Suppressor macrophage treated with lipopolysaccharide for 1 hour (primary cell): ENCODE measurements at places on chromosomes 16 and 17.

GRCh38 chr16:17511340-17511739 is 40.6 kb upstream of the XYLT1 start:
- DNase-seq, result no peak

DNA sequence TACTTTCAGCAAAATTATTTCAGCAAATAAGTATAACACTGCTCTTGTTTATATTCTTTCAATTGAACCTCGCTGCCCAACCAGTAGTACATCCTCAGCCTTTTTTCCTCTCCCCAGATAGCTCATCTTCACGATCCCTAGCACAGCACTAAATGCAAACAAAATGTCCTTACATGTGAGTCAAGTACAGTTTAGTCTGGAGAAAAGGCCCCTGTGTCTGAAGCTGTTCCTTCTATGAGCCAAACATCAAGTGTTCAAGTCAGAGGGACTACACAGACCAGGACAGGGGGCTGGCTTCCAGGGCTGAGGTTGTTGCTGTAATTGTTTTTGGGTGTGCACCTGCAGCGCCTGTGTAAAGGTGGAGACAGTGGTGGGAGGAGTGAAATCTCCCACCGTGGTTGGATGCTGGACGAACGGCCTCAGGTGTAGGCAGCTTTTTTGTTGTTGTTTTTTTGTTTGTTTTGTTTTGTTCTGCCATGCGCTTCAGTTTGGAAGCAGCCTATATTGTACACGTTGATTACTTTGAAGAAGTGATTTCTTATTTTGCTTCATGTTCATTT is 147.1 kb downstream of the PRKCA start:
- DNase-seq, result no peak

GRCh38 chr17:30101686-30102390 is 14.8 kb upstream of the NSRP1 start:
- DNase-seq, result no peak

GRCh38 chr16:5064915-5065314 is 841 bp downstream of the C16orf89 start:
- DNase-seq, result no peak

- DNase-seq, result no peak
Measured at GRCh38 chr16:29024278-29024677, 39.4 kb downstream of the LAT start.

DNA sequence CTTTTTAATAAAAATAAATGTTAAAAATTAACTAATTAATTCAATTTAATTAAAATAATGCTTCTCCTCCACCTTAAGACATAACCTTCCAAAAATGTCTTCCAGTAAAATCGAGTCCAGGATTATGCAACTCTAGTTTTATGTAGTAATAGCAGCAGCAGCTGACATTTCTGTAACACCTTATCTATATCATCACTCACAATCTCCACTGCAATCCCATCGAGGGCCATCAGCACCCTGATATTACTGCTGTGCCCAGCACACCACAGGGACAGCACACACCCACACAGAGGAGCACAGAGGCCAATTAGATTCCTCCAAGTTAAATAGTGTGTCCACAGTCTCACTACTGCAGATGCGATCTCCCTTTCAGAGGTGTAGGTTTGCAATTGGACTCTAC is 2.9 kb downstream of the RPH3AL start:
- DNase-seq, result no peak

- DNase-seq, result no peak
Measured at GRCh38 chr17:31663576-31663975, 195.5 kb downstream of the COPRS start.

DNA sequence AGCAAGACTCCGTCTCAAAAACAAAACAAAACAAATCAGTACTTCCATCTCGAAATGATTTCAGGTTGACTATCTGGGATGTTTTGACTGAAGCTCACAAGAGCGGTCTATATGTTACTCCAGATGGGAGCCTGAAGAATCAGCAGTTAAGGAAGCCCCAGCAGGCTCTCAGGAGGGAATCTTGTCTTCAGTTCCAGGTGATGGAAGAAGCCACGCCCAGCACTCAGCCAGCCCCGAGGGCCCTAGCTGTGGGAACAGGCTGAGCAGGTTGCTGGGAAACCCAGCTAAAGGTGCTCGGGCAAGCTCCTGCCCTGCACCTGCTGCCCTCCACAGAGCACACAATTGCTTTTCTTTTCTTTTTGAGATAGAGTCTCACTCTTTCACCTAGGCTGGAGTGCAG is 32.4 kb downstream of the WIPI1 start:
- no peak for DNase-seq

DNA sequence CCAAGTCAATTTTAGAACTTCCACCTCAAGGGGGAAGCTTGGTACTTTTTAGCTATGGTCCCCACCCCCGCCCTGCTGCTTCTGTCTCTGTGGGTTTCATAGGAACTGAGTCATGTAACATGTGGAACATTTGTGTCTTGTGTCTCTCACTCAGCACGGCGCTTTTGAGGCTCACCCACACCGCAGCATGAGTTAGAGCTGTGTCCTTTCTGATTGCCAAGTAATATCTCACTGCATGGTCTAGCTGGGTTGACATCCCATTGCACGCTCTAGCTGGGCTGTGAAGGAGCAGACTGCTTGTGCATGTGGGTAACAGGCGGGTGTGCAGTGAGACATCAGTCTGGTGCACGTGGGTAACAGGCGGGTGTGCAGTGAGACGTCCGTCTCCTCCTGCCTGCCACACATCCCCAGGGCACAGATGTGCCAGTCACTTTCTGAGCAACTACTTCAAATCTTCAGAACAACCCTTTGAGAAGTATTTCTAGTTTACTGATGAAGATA is 26.4 kb upstream of the SLC7A5 start:
- DNase-seq, result peak; percentile 93

GRCh38 chr17:31609996-31610910 is 218.8 kb downstream of the RAB11FIP4 start:
- no peak for DNase-seq

DNA sequence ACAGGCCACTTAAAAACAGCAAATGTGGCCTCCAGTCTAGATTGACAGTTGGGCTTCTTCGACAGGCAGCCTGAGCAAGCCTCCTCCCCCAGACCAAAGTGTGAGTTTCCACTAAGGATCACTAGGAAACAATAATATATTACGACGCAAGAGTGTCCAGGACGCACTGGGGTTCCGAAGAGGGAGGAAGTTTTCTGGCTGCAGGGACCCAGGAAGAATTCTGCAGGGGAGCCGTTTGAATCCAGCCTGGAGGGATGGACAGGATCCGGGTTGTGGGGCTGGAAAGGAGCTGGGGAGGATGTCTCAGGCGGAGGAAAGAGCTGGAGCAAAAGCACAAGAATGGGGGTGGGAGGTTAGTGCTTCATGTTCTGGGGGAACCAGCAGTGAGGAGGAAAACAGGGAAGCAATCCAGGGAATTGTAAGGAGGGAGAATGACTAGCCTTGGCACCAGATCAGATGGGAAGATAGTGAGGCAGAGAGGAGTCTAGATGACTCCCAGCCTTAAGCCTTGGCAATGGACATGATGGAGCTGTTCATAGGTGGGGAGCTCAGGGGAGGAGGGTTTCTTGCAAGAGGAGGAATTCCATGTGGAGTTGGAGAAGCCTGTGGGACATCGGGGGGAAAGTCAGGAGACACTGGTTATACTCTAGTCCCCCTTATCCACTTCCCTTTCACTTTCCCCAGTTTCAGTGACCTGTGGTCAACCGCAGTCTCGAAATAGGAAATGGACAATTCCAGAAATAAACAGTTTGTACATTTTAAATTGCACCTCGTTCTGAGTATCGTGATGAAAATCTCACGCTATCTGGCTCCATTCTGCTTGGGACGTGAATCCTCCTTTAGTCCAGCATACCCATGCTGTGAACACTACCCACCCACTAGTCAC is 26.6 kb downstream of the NGFR start:
- peak; percentile 56 for DNase-seq

DNA sequence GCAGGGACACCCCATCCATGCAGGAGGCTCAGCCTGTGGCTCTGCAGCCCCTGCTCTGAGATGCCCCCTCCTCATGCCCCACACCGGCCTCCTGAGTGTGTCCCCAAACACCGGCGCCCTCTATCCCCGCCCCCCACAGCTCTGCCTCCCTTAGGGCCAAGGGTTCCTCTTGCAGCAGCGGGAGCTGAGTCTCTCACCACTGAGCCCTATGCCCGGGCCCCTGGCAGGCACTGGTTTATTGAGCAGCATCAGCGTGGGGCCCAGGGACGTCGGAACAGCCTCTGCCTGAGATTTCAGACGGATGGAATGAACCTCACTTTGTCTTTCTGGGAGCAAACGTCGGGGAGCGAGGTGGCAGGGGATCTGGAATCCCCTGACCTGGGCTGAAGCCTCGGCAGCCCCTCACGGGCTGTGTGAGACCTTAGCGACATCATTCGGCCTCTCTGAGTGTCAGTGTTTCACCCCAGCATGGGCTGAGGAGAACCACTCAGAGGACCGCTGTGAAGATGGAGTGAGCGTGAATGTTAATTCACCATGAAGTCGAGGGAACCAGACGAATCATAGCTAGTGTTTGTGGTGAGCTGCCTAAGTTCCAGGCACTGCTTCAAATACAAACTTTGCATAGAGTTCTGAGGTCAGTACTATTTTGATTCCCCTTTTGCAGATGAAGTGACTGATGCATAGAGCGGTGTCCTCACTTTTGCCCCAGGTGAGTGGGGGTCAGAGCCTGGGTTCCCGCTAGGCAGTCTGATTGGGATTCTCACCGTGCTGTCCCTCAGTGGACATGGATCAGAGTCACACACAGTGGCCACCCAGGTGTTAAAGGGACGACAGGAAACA is 5.3 kb upstream of the C16orf74 start:
- DNase-seq, result no peak

DNA sequence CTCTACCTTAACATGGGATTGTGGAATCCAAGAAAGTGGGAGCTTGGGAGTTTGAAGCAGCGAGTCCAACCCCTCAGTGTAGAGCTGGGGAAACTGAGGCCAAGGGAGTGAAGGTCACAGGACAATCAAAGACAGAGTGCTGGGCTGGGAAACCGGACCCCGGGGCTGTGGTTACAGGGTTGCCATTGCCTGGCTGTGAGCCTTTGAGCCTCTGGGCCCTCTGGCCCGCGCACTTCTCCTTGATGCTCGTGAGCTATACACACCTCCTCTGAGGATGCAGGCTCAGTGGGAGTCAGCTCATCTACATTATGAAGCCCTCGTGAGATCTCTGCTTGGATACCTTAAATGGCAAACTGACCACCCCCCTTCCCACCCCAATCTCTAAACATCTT is 2.1 kb downstream of the ABCC3 start:
- no peak for DNase-seq

DNA sequence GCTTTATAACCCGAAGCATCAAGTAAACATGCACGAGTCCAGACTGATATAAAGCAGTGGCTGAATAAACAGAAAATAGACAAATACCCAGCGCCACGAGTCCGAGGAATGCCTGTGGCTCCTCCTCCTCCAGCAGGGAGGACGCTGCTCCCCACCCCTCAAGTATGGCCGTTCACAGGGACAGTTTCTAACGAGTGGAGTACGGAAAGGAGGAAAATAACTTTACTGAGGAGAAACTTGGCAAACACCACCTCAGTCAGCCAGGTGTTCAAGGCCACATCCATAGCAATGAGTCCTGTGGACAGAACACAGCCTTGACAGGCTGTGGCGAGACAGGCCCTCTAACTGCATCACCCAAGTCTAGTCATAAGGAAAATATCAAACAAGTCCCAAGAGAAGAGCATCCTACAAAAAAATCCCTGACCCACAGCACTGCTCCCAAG is 9.2 kb downstream of the ZDHHC7 start:
- DNase-seq, result no peak

- peak; percentile 84 for DNase-seq
Measured at GRCh38 chr17:68591583-68591982, 9.6 kb downstream of the FAM20A start.

GRCh38 chr17:42268236-42268635 is 8.0 kb downstream of the STAT5B start:
- DNase-seq, result no peak

DNA sequence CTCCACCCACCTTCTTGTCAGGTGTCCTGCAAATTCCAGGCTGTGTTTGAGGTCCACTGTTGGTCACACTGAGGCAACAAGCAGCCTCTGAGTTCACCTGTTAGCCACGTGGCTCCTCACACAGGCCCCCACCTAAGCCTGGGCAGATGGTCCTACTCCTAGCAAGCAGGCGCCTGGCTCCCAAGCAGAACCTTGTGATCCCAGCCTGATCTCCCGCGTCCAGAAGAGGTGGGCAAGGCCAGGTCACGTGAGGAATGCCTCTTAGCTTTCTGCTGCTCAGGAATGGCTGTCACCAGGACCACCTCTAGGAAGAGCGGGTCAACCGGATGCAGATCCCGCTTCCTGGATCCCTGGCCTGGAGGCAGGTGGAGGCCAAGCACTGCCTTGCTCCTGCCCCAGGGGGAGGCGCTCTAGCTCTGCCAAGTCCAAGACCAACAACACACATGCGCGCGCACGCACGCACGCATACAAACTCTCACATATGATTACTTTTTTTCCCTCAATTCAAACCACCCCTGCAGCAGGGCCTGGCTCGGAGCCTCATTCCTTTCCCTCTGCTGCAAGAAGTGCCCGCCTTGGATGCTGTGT is 9.5 kb downstream of the CYB561 start:
- peak; percentile 30 for DNase-seq

DNA sequence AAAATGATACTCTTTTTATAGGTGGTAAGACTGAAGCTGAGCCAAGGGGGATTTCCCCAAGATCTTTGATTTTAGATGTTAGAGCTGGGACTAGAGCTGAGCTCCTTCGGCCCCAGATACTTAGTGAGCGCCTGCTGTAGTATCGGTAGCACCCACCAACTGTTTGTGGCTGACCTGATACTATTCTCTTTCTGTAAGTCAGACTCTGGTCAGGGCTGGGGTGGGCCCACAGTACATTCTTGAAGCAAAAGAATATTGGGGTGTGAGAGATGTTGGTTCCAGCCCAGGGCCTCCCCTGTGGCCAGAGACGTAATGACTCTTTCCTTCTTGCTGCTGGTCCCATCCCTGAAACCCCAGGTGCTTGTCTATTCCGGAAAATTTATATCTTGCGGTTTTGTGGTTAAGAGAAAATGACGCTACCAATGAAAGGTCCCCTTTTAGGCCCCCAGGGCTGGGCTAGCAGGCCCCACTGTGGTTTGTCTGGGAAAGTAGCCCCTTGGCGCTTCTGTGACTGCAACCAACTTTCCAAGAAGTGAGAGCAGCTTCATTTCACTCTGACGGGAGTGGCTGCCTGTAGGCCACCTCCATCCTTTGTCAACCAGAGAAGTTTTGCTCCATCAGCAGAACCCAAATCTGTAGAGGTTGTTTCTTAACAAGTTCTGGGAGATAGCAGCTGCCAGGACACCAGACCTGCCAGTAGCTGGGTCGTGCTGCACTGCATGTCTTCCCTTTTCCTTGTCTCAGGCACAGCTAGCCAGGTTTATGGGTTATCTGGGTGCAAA is 86.4 kb upstream of the LGALS9 start:
- DNase-seq, result no peak

- DNase-seq, result no peak
Measured at GRCh38 chr16:68073902-68074760, 11.0 kb upstream of the NFATC3 start.
